ENCODE measurements at places on chromosomes 6 and 20.

DNA sequence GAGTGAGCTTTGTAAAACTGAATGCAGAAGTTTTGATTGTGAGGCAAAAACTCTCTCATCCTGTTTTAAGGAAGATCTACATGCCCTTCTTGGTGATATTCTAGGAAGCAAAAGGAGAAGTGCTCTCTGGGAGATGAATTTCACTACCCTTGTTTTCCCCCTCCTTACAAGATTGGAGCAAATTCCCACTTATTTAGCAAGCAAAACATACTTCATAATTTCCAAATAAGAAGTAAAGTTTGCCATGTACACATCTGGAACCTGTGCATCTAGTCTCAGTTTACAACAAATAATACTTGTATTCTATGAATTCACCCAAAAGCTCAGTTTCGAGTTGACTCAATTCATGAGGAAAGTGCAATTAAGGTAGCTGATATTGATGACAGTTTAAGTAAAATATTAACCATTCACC is 27.6 kb upstream of the IFNGR1 start:
- DNase-seq = no peak

GRCh38 chr6:71982389-71982788 is 96.0 kb downstream of the RIMS1 start:
- DNase-seq = no peak

DNA sequence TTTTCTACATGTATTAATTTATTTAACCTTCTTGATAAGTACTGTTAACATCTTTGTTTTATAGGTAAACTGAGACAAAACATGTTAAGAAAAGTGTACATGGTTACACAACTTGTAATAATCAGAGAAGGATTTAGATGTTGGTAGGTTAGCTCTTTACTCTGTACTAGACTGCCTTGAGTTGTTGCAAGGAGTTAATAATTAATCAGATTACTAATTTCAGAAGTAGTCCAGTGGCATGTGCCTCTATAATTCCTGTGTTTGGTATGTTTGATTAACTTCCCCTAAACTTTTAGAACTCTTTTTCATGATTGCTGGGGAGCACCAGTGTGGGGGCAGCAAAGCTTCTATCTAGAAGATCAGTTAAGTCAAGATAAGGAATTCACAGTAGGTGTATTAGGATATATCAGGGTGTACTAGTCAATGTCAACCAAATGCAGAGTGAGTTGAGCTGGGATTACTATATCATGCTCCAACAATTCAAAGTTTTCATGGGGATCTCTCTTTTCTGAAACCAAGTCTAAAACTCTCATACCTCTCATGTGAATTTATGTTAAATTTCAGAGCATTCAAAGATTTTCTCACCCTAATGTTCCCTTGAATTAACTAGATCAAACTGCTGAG is 129.7 kb upstream of the AHI1 start:
- DNase-seq = no peak

GRCh38 chr6:41707565-41708200 is 27.7 kb downstream of the TFEB start:
- DNase-seq = no peak

GRCh38 chr6:144601221-144601620 is 316.1 kb downstream of the UTRN start:
- DNase-seq = no peak

DNA sequence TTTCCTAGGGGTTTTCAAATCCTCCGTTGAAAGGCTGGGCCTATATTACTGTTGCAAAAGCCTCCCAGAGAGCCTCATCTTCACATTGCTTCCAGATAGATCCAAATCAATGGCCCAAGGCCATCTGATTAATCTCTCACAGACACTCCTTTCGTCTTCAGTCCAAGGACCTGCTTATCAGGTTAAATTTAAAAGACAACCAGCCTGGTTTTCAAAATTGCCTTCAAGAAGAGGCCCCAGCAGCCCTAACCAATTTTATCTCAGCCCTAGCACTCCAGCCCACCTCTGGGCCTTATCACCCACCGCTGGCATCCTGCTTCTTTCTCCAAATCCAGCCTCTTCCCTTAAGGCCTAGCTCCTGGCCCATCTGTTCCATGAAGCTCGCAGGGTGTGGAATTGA is 15.5 kb upstream of the CCND3 start:
- no peak for DNase-seq

GRCh38 chr6:18328070-18328469 is 59.1 kb upstream of the RNF144B start:
- no peak for DNase-seq

DNA sequence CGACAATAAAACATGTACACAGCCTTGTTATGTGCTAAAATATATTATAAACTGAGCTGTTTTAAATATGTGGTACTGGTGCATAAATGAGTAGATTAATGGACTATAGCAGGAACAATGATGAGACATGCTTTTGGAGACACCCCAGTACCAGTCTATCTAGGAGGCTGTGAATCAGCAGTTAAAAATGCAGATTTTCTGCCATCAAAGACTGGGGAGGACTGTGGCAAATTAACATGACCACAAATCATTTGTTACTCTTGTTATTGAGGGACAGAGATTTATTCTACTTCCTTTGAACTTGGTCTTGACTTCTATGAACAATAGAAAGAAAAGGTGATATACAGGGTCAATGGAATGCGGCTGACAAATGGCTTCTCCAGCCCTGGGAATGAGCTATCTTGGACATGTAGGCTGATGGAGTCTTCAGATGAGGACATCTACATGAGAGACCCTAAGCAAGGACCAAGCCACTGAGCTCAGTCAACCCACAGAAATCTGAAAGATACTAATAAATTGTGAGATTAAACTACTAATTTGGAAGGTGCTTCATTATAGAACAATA is 551.7 kb upstream of the GJE1 start:
- no peak for DNase-seq

DNA sequence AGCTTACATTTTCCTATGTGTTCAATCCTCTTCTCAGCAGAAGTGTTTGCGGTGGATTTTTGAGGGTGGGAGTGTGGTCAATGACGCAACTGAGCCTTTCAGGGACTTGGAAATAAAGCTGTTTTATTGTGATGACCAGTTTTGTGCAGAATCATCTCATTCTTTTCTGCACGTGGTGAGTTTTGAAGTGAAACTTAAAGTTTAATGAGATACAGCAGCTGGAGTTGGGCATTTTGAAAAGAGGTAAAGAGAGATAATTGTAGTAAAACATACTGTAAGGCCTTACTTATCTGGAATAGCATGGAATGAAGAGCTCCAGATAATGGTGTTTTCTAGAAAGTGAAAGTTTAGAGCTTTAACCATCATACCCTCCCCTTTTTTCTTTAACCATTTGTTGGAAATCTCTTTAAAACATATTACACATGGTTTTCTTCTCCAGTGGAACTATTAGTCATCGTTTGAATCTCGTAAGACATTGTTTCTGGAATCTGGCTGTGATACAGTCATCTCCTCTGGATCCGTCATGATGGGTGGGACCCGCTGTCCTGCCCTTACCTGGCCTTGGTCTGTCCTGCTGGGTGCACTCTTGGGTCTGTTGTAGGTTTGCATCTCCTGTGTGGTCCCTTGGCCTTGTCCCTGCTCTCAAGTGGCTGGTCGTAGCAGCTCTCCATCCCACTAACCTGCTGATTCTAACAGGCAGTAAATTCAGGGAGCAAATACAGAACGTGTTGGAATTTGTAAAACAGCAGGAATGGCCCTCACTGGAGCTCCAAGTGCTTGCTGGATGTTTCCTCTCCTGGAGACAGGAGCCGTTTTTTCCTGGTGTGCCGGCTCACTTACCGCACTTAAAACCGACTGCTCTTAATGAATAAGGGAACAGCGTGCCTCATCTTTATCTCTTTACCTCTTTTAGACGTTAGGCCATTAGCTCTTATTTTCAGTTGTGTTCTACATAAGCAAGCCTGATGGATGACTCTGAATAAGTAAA is 29.8 kb downstream of the UST start:
- no peak for DNase-seq

DNA sequence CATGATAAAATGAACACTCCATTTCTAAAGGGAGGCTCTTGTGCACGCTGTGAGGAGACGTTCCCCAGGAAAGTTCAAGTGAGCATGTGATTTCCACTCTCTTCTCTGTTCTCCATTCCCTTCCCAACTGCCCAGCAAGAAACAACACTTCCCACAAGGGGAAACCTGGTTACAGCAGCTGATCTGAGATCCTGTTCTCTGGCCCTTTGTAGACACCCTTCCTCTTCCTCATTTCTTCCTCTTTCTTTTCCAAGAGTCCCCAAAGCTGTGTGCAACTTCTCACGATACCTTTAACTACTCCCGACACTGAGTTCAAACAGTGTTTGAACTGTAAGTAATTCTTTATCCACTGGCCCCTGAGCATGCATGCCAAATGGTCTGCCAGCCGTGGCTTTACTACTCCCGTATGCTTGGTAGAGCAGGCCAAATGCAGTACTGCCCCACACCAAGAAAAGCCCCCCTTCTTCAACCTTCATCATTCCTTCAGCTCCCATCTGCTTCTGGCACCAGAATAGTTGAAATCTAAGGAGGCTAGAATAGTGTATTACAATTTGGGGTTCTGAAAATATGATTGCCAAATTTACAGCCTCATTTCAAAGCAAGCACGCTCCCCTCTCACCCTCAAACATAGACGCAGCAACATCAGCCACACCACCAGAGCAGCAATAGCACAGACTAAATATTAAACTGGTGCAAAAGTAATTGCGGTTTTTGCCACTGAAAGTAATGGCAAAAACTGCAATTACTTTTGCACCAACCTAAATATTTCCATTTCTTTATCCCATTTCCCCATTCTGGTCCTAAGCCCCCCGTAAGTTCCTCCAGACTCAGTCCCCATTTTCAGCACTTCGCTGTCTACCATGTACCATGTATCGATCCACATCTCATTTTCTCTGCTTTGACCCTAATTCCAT is 4.3 kb downstream of the HLA-DMB start:
- no peak for DNase-seq

- no peak for DNase-seq
Measured at GRCh38 chr6:48419992-48420391, 309.0 kb upstream of the PTCHD4 start.

DNA sequence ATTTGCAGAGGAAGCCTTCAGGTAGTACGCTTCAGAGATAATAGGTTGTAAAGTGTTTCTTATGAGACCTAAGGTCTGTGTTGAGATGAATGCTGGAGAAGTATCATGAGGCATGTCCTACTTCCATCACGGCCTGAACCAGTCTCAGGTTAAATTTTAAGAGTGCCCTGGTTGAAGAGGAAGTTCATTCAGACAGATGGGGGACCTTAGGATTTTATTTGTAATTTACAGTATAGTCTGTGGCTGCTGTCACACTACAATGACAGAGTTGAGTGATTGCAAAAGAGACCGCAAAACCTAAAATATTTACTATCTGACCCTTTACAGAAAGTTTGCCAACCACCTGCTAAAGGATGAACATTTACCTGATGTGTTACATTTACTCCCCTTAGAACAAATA is 70.9 kb downstream of the UST start:
- DNase-seq = no peak

DNA sequence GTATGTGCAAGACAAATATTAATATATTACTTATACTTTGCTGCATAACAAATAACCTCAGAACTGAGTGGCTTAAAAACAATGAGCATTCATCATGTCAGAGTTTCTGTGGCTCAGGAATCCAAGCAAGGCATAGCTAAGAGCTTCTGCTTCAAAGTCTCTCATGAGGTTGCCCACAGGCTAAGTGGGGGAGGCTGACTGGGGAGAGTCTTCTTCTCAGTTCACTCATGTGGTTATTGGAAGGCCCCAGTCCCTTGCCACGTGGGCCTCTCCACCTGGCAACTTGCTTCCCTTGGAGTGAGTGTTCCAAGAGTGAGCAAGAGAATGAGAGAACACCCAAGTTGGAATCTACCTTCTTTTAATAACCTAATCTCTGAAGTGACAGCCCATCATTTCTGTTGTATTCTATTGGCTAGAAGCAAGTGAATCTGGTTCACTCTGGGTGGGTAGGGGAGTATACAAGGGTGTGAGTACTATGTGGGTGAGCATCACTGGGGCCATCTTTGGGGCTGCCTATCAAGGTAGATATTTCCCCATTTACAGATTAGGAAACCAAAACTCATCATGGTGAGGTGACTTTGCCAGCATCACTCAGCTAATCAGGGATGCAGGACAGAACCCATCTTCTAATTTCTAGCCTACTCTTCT is 36.0 kb downstream of the DNAH8 start:
- no peak for DNase-seq

DNA sequence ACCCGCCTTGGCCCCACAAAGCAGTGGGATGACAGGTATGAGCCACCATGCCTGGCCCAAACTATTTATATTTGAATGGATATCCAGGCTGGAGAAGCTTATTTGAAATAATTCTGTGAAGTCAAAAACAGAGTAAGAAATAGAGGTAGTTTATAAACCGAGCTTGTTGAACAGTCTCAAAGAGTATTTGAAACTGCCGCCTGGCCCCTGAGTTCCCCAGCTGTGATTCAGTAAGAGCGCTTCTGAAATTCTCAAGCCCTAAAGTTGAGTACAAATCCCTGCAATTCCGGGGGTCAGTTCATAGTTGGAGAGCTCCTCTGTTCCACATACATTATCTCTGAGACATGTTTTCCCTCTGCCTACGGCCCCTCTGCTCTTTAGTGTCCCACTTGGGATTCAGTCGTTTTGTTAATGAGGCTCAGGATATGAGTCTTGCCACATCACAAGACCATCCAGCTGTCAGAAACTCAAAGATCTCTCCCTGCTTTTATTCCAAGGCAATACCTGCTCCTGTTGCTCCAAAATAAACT is 127.8 kb downstream of the SOD2 start:
- no peak for DNase-seq

DNA sequence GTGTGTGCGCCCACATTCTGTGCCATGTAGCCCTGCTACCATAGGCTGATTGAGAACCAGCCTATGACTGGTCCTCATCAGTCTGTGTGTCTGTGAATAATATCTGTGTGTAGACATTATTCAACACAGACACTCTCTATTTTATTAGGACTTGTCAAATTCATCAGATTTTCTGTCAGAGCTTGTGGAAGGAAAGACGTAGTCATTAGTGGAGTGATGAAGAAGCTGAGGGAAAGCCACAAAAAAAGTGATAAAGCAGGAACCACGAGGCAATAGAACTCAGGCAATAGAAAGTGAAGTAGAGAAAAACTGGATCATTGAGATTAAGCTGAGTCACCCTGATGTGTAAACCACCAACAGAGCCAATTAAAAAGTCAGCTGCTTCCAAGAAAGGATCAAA is 122.2 kb upstream of the MARCKS start:
- DNase-seq = no peak

DNA sequence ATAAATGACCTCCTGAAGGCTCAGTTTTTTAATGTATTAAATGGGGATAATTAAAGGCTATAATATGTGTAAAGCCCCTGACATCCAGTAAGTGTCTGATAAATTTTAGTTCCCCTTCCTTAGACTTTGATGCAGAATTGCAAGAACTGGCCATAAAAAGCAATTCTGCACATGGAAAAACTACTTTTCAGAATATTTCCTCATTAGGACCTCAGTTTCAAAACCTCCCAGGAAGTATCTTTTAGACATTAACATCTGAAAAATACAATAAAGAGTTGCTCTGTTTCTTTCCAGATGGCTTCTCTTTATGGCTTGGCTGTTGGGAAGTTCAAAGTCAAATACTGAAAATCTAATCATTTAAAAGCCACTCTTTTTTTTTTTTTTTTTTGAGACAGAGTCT is 106.3 kb upstream of the ZNF217 start:
- DNase-seq = no peak

GRCh38 chr6:169317441-169318202 is 64.0 kb upstream of the THBS2 start:
- no peak for DNase-seq

Data from glomerular endothelial cell (primary cell).